GM13977 (cell line): ENCODE measurements at places on chromosomes 2 and 18.
A peak's percentile ranks its signal among the peaks of the same experiment; 100 is the strongest.

DNA sequence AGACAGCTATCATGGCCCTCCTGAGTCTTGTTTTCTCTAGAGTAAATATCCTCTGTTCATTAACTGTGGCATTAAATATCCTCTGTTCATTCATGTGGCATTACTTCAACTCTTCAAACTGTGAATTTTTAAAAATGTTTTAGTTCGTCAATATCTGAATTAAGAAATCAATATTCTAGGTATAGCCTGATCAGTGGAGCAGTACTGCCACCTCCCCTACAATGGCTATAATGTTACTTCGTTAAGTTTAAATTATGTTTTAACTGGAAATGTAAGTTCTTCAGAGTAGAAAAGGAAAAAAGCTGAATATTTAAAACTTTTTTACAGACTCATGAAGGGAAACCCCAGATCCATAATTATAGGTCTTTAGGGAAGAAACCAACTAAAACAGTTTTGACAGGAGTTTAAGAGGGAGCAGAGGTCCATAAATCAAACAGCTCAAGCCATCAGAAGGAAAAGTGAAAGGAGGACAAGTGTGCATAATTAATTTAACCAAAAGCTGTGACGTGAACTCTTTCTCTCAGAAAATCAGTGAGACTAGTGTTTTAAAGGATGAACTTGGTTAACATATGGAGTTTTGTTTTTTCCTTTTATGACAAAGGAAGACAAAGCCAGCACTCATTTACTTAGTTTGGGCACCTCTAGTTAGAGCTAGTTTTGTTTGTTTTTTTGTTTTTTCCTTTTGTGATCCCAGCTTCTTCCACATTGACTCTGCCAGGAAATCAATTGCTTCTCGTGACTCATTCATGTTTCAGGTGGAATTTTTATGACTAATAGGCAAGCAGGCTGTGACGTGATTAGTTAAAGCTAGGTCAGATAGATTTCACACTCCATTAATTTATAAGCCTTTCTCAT lies 44.9 kb downstream of the RBBP8 start:
- DNase-seq, result peak; percentile 14

GRCh38 chr2:98522854-98523253 lies 78.2 kb downstream of the INPP4A start:
- no peak for DNase-seq

DNA sequence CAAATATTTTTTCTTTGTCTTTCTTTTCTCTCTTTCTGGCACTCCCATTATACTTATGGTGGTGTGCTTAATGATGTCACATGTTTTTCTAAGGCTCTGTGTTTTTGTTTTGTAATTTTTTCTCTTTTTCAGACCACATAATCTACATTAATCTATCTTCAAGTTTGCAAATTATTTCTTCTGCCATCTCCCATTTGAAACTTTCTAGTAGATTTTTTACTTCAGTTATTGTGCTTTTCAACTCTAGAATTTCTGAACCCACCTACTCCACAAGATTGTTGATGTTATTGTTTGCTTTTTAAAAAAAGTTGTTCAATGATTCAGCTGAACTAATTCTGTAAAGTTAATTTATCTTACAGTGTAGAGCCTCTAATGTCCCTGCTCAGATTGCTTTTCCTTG lies 121.4 kb downstream of the SCN3A start:
- DNase-seq, result no peak

DNA sequence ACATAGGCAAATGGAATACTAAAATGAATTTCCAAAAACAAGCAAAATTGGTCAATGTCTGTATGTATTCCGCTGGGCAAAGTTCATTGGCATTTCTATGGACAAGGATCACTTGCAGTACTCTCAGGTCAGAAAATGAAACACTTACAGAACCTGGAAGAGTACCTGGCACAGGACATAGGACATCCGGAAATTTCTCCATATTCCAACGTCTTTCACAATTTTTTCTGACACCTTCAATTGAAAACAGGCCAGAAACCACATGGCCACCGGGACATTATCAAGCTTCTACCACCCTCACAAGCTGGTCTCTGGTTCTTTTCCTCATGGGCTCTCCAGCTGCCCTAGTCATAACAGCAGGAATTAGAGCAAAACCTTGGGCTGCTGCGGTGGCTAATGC lies 96.9 kb upstream of the MSH6 start:
- no peak for DNase-seq

- no peak for DNase-seq
Measured at GRCh38 chr2:204892506-204893255, 347.4 kb downstream of the PARD3B start.

GRCh38 chr2:164754157-164755093 lies 87.2 kb downstream of the COBLL1 start:
- DNase-seq, result no peak

GRCh38 chr2:239598011-239598731 lies 197.4 kb upstream of the HDAC4 start:
- DNase-seq, result no peak

GRCh38 chr2:17085546-17086202 lies 420.0 kb upstream of the CYRIA start:
- DNase-seq, result no peak

GRCh38 chr2:108920-109809 lies 62.9 kb upstream of the FAM110C start:
- DNase-seq, result no peak

GRCh38 chr2:22375096-22375495 lies 1009.9 kb upstream of the KLHL29 start:
- DNase-seq, result no peak

DNA sequence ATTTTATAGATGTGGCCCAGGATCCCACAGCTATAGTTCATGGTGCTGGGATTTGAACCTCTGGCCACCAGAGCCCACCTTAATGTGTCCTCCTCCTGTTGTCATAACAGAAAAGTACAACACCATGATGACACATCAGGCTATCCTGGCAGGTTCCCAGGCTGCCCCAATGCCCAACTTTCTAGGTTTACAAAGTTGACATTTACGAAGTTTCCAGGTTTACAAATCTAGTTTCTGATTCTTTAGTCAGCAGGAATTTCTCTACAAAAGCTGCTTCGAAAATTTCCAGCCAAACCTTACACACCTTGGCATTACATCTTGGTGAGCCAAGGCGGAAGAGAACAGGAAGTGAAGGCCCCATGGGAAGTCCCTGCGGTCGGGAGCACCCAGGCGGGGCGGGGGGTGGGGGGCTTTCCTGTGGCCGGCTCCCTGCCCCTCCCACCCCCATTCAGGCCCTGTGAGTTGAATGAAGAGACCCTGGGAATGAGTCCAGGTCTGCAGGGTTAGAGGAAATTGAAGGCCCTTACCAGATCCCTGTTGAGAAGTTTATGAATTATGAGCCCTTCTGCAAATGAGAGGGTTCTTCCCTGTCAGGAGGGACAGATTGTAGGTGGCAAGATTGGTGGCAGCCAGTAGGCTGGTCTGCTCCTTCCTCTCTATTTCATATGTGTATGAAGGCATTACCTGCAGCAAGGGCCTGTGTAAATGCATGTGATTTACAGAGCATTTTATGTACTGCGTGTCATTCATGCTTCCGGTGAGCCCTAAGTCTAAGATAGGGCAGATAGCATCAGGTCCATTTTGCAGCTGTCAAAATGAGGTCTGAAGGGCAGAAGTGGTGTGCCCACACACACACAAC lies 11.1 kb upstream of the IL1RN start:
- no peak for DNase-seq

GRCh38 chr2:54428108-54428831 lies 27.9 kb upstream of the SPTBN1 start:
- no peak for DNase-seq

DNA sequence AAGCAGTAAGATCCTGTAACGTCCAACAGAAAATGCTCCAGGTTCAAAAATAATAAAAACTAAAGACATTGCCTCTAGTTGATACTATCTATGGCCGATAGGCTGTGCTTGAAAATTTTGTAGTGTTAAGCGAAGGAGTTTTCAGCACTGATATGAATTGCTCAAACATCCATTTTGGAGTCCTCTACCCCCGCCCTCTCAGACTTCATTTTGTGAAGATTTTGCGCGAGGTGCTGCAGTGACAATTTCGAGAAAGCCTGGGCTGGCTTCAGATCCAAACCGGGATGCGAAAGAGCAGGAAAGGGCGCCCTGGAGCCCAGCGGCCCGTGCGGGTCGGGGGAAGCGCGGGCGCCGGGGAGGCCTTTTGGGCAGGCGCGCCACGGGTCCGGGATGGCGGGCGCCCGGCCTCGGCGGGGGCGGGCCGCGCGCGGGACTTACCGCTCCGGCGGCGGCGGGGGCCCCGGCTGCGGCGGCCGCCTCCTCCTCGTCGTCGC lies 1.8 kb downstream of the SP3 start:
- peak; percentile 67 for DNase-seq

DNA sequence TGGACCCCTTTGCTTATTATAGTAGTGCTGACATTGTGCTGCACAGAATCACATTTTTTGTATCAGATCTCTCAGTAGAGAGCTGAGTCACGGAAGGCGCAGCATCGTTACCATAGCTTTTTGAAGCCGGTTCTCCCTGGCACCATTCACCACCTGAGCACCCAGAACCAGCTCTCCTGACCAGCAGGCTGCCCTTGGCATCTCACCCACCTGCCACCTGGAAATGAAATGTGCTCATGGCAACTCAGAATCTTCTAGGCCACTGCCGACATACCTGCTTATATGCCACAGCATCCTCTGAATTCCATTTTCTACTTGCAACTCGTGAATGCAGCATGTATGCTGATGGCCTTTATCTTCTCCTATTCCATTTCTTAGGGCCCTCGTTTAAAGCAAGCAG lies 62.7 kb downstream of the COA5 start:
- DNase-seq, result no peak

- no peak for DNase-seq
Measured at GRCh38 chr2:113342650-113343049, 63.9 kb upstream of the PAX8 start.

DNA sequence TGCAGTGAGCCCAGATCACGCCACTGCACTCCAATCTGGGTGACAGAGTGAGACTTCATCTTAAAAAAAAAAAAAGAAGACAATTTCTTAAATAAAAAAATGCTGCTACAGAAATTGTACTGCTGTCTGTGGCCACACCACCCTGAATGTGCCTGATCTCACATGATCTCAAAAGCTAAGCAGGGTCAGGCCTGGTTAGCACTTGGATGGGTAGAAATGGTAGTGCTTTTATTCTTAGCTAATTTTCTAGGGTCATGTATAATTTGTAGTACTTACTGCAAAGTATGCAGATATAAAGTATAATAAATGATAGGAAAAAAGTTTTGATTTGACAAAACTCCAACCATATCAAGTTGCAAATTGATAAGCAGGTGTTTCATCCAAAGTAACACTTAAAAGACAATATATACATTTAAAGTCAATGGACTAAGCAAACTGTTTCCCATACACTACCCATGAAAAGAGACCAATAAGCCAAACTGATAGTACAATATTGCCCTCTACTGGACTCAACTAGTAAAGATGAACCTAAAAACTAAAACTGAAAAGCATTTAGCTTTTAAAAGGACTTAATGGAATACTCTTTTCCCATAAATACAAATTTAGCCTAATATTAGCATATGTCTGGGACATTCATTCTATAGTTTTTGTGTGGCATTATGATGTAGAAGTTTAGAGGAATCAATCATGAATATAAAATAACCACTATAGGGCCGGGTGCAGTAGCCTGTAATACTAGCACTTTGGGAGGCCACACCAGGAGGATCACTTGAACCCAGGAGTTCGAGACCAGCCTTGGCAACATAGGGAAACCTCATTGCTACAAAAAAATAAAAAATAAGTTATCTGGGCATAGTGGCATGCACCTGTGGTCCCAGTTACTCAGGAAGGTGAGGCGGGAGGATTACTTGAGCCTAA lies 18.6 kb upstream of the PEX13 start:
- DNase-seq, result peak; percentile 45

DNA sequence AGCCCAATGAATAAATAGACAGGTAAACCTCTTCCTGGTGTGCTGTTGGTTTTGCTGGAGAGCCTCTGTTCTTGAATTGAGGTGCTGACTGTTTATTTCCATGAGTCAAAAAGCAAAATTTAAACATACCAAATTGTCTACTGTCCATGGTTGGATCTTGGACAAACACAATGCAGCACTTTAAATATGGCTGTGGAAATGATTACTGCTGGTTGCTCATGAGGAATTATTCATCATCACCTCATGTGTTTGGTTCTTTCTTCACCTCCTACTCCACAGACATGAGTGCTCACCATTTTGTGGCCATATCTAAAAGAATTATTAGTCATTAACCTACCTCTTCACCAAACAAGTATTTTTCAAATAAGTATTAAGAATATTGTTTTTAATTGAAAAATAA lies 85.3 kb upstream of the GALNT5 start:
- DNase-seq, result no peak

- no peak for DNase-seq
Measured at GRCh38 chr2:42928161-42928691, 135.8 kb upstream of the HAAO start.
